ENCODE measurements at places on chromosomes 5 and 9.

- no peak for DNase-seq
- H3K36me3 ChIP-seq = no peaks in the 10 kb centered on the region
- no peak overlapping the region for H3K4me3 ChIP-seq
Observed at GRCh38 chr5:57468481-57469163, 14.0 kb downstream of the ACTBL2 start.

- H3K27me3 ChIP-seq = no peaks in the 10 kb centered on the region
- no peak for DNase-seq
- no peaks in the 10 kb centered on the region for H3K4me1 ChIP-seq
- no peak overlapping the region for H3K4me3 ChIP-seq
- no peak overlapping the region for H3K27ac ChIP-seq
Observed at GRCh38 chr9:88749420-88749819, 214.4 kb downstream of the NXNL2 start.

GRCh38 chr9:124214596-124215367, 43.0 kb upstream of the NEK6 start:
- DNase-seq = no peak
- H3K4me3 ChIP-seq = no peak overlapping the region
- H3K4me1 ChIP-seq = peaks cover 59% of the 10 kb centered on the region
- H3K27me3 ChIP-seq = no peaks in the 10 kb centered on the region
- H3K36me3 ChIP-seq = no peaks in the 10 kb centered on the region

GRCh38 chr5:108437425-108437824, 55.5 kb upstream of the FBXL17 start:
- H3K4me3 ChIP-seq = no peak overlapping the region
- no peaks in the 10 kb centered on the region for H3K4me1 ChIP-seq
- H3K27ac ChIP-seq = no peak overlapping the region
- H3K36me3 ChIP-seq = no peaks in the 10 kb centered on the region
- no peaks in the 10 kb centered on the region for H3K27me3 ChIP-seq

Measured in activated naive CD8-positive, alpha-beta T cell treated with anti-CD3 and anti-CD28 coated beads, Interleukin-2, amount 10 ng/mL, durations not matched to agents 7 days and 5 days (primary cell).